NCI-H510A (cell line): ENCODE measurements at places on chromosomes 6 and 20.

- no peak for DNase-seq
Observed at GRCh38 chr6:77883851-77884250, 231.0 kb downstream of the MEI4 start.

DNA sequence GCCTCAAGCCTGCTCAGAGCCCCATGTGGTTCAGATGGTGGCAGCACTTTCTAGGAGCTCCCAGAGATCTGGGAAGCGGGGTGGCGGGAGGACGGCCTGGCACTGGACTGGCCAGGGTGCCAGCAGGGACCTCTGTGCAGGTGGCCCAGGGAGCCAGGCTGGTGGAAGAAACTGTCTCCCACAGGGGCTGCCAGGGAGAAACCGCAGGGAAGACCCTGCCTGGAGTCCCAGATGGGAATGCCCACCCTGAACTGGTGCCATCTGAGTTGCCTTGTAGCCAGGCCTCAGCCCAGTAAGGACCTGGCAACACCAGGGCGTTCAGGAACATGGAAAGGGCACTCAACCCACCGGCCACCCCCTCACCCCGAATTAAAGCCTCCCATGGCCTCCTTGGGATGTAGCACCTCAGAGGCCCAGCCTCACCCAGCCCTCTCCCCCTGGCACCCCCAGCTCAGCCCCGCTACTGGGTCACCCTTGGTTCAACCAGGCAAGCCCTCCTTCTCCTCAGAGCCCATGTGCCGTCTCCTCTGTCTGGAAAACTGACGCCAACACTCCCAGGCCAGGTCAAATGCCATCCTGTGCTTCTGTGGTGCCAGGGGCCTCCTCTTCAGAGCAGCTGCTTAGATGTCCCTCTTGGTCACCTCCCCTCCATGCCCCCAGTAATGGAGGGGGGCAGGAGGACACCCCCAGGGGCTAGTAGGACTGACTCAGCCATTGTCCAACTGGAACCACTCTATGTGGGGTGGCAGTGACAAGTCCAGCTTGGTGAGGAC is 5.9 kb upstream of the C20orf144 start:
- DNase-seq, result no peak

DNA sequence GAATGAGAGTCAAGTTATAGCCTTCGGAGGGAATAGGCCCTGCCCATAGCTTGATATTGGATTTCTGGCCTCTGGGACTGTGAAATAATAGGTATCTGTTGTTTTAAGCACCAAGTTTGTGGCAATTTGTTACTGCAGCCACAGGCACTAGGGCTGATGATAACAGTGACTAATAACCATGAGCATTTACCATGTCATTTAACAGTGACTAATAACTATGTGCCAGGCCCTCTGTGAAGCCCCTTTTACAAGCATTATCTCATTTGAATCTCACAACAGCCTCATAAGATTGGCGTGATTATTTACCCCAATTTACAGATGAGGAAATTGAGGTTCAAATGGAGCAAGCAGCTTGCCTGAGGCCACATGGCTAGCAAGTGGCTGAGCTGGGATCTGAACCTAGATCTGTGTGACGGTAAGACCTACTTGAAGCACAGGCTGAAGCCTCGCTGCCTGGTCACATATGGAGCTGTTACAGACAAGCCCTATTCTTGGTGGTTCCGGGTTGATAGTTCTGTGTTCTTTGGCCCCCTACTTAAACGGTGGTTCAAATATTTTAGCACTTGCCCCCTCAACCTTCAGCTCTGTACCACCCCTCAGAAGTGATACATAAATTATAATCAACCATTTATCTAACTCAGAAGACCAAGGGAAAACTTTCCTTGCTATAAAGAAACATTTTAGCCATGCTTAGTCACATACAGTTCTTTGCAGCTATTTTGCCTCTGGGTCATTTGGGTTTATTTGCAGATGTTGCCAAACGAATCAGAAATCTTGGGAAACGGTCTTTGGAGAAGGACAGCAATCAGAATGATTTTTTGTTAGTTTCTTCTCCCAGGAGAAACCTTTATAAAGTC is 98.3 kb downstream of the ELOVL5 start:
- DNase-seq, result no peak

DNA sequence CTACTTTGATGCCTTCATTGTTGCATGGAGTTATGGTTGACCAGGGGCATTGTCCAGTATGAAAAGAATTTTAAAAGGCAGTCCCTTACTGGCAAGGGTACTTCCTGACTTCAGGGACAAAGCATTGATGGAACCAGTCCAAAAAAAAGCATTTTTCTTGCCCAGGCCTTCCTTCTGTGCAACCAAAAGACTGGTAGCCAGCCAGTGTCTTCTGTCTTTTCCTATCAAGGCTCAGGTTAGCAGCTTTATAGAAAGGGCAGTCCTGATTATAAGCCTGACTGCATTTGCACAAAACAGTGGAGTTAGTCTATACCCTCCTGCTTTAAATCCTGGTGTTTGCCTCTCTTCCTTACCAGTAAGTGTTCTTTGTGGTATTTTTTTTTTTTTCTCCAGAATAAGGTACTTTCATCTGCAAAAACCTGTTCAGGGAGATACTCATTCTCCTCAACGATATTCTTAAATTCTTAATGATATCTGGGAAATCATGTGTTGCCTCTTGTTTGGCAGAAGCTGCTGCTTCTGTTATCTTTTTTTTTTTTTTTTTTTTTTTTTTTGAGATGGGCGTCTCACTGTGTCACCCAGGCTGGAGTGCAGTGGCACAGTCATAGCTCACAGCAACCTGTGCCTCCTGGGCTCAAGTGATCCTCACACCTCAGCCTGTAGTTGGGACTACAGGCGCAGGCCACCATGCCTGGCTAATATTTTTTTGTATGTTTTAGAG is 33.9 kb downstream of the SCAF8 start:
- no peak for DNase-seq

- no peak for DNase-seq
Observed at GRCh38 chr6:160101277-160102205, 20.1 kb upstream of the SLC22A1 start.

- no peak for DNase-seq
Observed at GRCh38 chr6:33018904-33019303, 9.5 kb upstream of the HLA-DOA start.

DNA sequence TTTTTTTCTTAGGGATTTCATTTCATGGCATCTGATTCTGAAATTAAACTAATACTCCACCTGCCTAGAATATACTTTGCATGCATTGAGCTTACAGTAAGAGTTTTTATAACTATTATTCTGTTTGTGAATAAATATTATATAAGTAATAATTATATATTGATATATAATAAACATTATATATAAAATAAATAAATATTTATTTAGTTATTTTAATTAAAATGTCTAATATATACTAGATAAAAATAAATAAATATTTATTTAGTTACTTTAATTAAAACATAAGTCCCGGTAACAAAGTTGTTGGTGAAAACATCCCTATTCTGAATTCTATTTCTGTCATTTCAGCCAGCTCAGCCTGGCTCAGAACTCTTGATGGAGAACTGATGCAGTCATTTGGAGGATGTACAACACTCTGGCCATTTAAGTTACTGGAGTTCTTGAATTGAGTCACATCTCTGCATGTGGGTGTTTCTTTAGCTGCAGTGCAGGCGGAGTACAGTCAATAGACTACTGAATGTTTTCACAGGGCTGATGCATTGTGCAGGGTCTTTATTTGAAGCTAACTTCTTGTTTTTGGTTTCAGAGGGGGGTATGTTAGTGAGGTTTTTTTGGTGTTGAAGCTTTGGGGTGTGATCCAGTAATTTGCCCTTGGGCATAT is 508.9 kb upstream of the ADGRB3 start:
- no peak for DNase-seq

DNA sequence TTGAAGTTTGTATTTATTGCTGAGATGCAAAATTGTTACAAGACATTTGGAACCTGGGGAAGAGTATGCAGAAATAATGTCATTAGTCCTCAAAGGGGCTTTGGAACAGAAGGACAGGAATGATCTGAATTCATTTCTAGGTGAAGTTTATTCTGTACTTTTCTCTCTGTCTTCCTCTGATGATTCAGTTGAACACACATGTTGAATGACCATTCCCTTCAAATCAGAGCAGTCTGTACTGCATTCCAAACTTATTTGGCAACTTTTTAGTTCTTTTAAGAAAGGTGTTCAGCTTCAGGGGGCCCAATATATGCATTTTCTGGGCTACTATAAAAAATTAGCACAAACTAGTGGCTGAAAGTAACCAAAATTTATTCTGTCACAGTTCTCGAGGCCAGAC is 213.9 kb upstream of the LAMP5 start:
- DNase-seq, result no peak

DNA sequence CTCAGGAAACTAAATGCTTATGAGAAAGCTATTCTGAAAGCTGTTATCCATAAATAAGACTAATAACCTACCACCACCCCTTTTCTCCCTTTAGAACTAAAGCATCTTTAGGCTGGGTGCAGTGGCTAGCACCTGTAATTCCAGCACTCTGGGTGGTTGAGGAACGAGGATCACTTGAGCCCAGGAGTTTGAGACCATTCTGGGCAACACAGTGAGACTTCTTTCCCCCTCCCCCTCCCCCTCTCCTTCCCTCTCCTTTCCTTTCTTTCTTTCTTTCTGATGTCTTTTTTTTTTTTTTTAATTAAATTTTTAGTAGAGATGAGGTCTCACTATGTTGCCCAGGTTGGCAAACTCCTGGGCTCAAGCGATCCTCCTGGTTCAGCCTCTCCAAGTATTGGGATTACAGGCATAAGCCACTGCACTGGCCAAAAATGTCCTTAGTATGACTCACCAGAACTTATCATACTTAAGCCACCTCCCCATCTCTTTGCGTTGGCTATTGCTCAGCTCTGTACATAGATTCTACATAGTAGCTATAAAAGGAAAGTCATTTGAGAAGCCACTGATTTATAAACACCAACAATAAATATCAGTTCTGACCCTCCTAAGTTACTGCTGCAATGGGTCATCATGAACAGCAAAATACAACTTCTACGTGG is 54.8 kb upstream of the SPDEF start:
- DNase-seq, result no peak

DNA sequence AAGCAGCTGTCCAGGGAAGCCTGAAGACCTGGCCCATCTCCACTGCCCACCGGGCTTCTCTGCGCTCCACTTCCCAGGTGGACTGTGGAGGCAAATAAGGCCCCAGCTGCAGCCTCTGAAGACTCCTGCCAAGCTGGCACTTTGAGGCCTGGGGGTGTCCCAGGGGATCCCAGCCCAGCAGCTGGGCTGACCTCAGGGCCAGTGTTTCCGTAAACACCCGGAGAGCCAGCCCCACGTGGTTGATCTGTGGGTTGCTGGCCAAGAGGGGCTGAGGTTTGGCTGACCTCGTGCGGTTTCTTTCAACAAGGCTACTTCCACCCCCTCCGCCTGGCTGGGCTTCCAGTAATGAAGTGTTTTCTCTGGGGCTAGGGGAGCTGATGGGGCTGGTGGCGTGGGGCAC is 12.4 kb upstream of the CCN5 start:
- DNase-seq, result no peak

DNA sequence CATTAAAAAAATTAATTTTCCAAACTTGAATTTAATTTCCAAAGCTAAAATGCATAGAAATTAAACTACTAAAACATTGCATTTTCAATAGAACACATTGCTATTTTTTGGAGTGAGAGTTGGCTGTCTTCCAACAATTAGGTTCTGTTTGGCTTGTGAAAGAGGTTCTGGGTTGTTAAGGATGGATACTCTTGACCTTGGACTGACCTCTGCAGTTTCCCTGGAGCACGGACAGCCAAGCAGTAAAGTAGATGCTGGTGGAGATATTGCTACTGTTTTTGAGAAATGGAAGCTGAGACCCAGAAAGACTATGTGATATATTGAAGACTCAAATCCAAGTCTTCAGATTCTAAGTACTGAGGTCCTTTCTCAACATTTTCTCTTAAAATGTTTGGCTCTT is 95.9 kb upstream of the CHD6 start:
- DNase-seq, result no peak

GRCh38 chr6:19535351-19535750 is 301.8 kb upstream of the ID4 start:
- DNase-seq, result peak; percentile 29

DNA sequence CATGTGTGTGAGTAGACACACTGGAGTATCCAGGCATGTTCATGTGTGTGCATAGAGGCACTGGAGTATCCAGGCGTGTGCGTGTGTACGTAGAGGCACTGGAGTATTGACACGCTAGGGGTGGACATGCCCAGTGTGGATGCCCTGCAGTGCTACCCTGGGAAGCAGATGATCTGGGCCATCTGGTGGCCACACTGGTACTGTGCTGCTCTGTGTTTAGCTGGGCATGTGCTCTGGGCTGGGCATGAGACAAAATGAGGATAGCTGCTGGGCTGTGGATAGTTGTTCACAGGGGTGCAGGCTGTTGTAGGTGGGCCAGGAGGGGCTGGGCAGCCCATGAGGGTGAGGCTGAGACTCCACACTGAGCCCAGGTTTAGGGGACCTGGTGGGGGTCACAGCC is 24.0 kb upstream of the NPBWR2 start:
- DNase-seq, result no peak

DNA sequence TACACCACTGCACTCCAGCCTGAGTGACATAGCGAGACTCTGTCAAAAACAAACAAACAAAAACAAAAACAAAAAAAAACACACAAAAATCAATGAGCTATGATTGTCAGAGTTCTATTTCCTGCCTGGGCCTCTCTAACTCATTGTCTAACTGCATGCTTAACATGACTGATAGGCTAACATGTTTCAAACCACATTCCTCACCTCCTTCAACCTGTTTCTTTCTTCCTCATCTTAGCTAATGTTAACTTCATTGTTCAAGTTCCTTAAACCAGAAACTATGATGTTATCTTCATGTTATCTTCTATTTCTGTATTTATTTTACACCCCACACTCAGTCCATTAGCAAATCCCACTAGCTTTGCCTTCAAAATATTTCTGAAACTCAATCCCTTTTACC is 41.5 kb downstream of the BEND6 start:
- no peak for DNase-seq

DNA sequence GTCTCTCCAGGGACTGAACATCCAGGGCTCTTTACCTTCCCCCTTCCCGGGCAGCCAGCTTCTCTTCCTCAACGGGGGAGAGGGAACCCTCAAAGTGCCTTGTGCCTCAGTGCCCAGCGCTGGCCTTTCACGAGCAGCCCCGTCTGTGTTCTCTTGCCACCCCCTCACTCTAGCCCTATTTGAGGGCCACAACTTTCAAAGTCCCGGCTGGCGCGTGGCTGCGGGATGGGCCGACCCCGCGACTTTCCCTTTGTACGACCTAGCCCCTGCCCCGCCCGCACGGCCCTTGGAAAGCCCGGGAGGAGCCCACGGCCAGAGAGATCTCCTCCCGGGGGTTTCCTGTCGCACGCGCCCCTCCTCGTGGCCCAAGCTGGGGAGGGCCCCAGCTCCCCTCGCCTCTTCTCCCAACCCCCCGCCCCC is 559 bp downstream of the SCRT2 start:
- no peak for DNase-seq

- no peak for DNase-seq
Observed at GRCh38 chr6:135938576-135939207, 87.2 kb downstream of the PDE7B start.

GRCh38 chr6:78605909-78606446 is 261.4 kb upstream of the IRAK1BP1 start:
- DNase-seq, result no peak

DNA sequence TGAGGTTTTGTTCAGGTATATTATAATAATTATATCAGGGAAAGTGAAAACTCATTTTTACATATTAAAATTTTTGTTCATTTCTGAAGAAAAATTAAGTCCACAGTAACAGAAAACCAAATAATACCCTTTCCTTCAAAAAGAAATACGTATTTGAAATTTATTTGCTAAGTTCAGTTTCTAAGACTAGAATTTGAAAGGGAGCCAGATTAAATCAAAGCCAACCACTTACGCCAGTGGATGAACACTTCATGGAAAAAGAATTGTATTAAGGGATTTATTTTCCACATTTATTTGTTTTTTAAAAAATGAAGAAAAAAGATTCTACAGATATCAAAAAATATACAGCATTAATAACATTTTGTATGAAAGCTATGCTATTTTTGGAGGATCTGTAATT is 654.4 kb downstream of the EYS start:
- DNase-seq, result no peak
